ENCODE measurements at places on chromosomes 11 and 22. TPM values are rescaled to one million over a fixed set of nuclear protein-coding genes. Genes with fewer than 3 reads are reported as not detected.

DNA sequence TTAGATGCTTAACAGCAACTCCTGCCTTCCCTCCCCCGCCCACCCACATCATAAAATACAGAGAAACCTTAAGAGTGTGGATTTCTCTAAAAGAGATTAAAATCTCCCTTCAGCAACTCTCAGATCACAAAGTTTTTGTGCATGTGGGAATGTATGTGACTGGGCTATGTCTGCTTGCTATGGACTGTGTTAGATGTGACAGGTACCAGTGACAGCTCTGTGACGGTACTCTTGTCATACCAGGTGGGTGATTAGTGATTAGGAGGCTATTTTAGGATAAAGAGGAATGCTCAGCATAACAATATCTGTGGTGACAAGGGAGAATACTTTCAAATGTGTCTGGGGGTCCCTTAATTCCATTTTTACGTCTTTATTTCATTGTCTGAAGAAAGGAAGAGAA lies 60.2 kb downstream of the SYT9 start:
- DNase-seq = no peak

- DNase-seq = no peak
Measured at GRCh38 chr22:46290843-46291785, 5.6 kb upstream of the GTSE1 start.

DNA sequence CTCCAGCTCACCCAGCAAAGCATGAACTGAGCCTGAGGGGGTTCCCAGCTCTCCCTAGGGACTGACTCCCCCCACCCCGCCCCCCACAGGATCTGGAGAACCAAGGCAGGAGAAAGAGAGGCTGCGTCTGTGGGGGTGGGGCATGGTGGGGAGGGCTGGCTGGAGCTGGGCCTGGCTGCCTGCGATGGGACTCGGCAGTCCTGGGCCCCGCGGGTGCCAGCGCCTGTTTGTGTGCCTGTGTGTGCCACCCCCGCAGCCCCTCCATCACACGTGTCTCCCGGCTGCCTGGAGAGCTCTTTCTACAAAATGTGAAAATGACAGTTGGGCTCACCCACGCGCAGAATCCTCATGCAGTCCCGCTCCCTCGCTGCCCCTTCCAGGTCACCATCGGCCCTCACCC lies 46.8 kb downstream of the CACNA1I start:
- DNase-seq = no peak

DNA sequence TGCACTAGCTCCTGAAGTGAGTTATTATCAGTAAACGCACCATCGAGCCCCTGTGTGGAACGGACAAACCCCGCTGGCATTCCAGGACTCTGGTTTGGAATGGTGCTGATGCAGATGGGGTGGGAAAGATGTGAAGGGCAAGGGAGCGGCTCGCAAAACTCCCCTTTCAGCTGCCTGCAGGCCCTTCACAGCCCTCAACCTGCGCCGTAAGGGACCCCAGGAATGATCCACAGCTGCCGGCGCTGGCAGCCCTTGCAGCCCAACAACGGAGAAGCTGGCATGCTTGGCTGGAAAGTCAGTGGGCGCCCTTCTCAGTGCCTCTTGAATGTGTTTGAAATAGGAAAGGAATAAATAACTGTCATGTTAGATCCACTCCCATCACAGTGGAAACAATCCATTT lies 1445.5 kb downstream of the BRD1 start:
- no peak for DNase-seq

The GLYAT gene
- total RNA-seq = not detected

DNA sequence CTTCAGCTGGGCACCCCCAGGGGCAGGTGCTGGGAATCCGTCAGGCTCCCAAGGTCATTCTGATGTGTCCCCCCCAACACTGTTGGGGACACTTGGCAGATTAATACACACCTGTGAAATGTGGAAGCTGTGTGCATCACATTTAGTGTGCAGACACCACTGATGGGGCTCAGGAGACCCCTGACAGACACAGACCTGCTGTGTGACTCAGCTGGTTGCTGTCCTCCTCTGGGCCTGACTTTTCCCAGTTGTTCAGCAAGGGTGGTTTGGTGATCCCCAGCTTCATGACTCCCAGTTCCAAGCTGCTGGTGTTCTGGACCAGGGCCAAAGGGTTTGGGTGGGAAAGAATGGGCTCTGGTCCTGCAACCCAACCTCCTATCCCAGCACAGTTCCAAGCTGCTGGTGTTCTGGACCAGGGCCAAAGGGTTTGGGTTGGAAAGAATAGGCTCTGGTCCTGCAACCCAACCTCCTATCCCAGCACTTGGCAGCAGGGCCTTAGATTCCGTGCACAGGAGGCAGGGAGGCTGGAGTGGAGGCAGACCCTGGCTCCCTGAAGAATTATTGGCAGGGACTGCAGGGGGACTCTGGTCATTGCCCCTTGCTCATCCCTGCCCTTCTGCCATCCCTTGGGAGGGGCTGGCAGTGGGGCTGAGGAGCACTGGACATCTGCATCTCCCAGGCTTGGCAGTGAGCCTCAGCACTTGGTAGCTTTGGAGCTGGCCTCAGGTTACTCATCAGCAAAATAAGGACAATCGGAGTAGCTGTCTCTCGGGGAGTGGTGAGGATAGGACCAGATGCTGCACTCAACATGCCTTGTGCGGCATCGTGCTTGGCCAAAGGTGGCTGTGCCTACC lies 8.4 kb upstream of the OMP start:
- no peak for DNase-seq

GRCh38 chr22:44087089-44087430 lies 63.0 kb downstream of the PARVB start:
- DNase-seq = no peak

GRCh38 chr11:1150116-1150515 lies 7.6 kb upstream of the MUC5AC start:
- DNase-seq = no peak

DNA sequence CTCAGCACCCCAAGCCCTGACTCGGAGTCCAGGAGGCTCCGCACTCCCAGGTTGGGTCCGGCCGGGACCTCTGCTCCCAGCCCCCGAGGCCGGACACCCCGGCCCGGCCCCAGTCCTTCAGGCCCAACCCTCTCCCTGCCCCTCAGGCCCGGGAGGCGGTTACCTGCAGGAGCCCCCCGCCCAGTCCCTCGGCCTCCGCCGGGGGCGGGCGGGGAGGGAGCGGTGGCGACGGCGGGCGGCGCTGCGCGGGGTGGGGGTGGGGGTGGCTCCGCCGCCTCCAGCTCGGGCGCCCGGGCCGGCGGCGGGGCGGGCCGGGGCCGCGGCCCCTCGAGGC lies 310 bp downstream of the TCF20 start:
- no peak for DNase-seq

The CNGA4 gene
- 0.18 TPM for total RNA-seq

All from ovary (tissue), 10 donors.